ENCODE measurements at places on chromosomes 7 and 10. TPM values are rescaled to one million over a fixed set of nuclear protein-coding genes. Genes with fewer than 3 reads are reported as not detected.

GDF2 gene
- not detected for total RNA-seq

TAS2R5 gene
- 1.0 TPM for total RNA-seq

C10orf53 gene
- not detected for total RNA-seq

CRYGN gene
- not detected for total RNA-seq

KEL gene
- total RNA-seq = 0.32 TPM

ARL3 gene
- total RNA-seq = 3.3 TPM

CHST12 gene
- 4.1 TPM for total RNA-seq

GHRHR gene
- total RNA-seq = not detected

C7orf57 gene
- total RNA-seq = 1.00 TPM

Data from esophagus mucosa (tissue), 1 donor.